Activated CD4-positive, alpha-beta T cell treated with anti-CD3 and anti-CD28 coated beads, Interleukin-2, amount 50 U/mL, for 24 hours (primary cell): ENCODE measurements at places on chromosomes 2 and 18.
A peak's percentile ranks its signal among the peaks of the same experiment; 100 is the strongest.

GRCh38 chr2:205678541-205679142 is 3.7 kb upstream of the NRP2 start:
- no peak for DNase-seq

GRCh38 chr2:80169811-80170594 is 134.5 kb downstream of the LRRTM1 start:
- no peak for DNase-seq

GRCh38 chr2:200533754-200534153 is 7.7 kb downstream of the SGO2 start:
- DNase-seq, result no peak

DNA sequence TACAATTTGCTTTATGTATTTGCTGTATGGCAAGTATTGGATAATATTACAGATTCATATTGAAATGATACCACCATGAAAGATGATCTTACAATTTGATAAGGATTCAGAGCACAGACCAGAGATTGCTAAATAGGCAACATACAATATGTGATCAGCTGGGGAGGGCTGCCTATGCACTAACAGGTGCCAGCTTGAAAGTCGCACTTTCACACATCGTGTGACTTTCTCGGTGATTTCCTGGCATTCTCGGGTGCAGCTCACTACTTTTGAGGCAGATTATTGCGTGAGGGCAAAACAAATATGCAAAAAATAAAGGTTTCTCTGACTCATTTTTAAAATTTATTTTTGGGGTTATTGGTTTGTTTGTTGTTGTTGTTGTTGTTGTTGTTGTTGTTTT is 36.0 kb downstream of the RBMS1 start:
- DNase-seq, result no peak

- no peak for DNase-seq
These were observed 6.2 kb downstream of the EIF2B4 start for GRCh38 chr2:27363933-27364332.

GRCh38 chr2:102420290-102420689 is 2.7 kb upstream of the IL18RAP start:
- no peak for DNase-seq

- DNase-seq, result no peak
These were observed 103.6 kb upstream of the AGAP1 start for GRCh38 chr2:235390108-235390815.

- DNase-seq, result no peak
These were observed 75.3 kb upstream of the CHN1 start for GRCh38 chr2:175080479-175080878.

- DNase-seq, result no peak
These were observed 163.2 kb downstream of the WDPCP start for GRCh38 chr2:63425079-63425416.

GRCh38 chr18:11671156-11671555 is 17.9 kb upstream of the GNAL start:
- no peak for DNase-seq

GRCh38 chr2:46072101-46072820 is 224.9 kb upstream of the EPAS1 start:
- no peak for DNase-seq

DNA sequence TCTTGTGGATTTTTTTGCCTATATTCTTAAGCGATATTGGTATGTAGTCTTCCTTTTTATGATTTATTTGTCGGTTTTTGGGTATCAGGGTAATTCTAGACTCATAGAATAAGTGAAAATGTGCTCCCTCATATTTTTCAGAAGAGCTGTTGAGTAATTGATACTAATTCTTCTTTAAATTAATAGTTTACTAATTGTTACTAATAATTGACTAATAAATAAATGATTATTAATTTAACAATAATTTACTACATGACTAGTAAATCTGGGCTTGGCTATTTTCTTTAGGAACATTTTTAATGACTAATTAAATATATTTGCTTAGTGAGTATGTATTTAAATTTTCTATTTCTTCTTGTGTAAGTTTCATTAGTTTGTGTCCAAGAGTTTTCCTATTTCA is 325.0 kb downstream of the ADCYAP1 start:
- DNase-seq, result no peak

- no peak for DNase-seq
These were observed 21.0 kb downstream of the C18orf63 start for GRCh38 chr18:74336656-74337055.

GRCh38 chr2:138023298-138023697 is 59.0 kb downstream of the HNMT start:
- DNase-seq, result no peak

GRCh38 chr18:45850021-45850420 is 24.5 kb downstream of the SIGLEC15 start:
- no peak for DNase-seq

- no peak for DNase-seq
These were observed 16.5 kb upstream of the VIT start for GRCh38 chr2:36680012-36680411.

DNA sequence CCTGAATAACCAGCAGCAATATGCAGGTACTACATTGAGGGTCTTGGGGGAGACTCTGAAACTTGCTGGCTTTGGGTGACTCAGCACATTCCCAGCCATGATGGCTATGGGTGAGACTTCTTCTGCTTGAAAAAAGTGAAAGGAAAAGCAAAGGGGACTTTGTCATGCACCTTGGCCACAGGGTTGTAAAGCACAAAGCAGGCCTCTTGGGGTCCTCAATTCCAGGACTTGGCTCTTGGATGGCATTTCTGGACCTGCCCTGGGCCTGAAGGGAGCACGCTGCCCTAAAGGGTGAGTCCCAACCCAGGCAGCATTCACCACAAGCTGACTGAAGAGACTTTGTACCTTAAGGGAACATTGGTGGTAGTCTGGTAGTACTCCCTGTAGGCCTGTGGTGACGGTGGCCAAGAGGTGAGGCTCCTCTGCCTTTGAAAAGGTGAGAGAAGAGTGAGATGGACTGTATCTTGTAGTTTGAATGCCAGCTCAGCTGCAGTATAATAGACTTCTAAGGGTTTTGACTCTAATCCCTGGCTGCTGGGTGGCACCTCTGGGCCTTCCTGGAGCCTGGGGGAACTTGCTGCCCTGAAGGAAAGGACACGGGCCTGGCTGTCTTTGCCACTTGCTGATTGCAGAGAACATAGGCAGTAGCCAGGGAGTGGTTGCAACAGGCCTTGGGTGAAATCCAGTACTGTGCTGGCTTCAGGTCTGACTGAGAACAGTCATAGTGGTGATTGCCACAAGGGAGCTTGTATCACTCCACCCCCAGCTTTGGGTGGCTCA is 36.5 kb upstream of the CYTIP start:
- no peak for DNase-seq

- DNase-seq, result no peak
These were observed 58.2 kb downstream of the COPS8 start for GRCh38 chr2:237143676-237144440.

GRCh38 chr2:131039908-131040660 is 53.2 kb downstream of the FAM168B start:
- no peak for DNase-seq

DNA sequence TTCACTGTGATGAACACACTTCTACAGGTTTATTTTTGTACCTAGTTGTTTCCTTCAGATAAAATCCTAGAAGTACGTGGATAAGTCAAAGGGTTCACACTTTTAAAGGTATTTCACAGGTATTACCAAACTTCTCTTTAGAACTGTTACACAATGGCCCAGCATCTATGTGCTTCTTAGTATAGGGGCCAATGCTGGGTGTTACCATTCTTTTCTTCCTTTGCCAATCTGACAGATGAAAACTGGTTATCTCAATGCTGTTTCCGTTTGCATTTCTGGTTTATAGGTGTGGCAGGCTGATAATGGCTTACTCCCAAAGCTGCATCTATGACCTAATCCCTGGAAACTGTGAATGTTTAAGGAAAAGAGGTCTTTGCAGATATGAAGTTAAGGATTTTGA is 2.8 kb upstream of the TCF7L1 start:
- no peak for DNase-seq

- DNase-seq, result no peak
These were observed 30.3 kb downstream of the TUBB6 start for GRCh38 chr18:12338382-12338781.

DNA sequence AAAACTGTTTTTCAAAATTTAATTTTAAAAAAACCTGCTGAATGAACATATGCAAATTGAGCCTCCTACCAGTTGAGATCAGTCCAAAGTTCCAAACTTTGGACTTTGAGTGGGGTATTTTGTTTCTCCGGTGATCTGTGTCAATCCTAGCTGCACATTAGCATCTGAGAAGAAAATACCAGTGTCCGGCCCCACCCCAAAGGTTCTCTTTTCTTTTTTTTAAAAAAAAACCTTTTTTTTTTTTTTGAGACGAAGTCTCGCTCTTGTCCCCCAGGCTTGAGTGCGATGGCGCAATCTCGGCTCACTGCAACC is 91.7 kb downstream of the SEPTIN10 start:
- DNase-seq, result no peak

GRCh38 chr2:24123195-24123921 is at the start of the genes FAM228B and PFN4:
Gene FAM228B (plus strand): TSS chr2:24123469. CDS start chr2:24124362, 893 bp downstream.
Gene PFN4 (minus strand): TSS chr2:24123334. CDS start chr2:24122535, 799 bp downstream.
- peak; percentile 35 for DNase-seq

GRCh38 chr2:84498150-84498799 is 18.0 kb upstream of the DNAH6 start:
- DNase-seq, result no peak

DNA sequence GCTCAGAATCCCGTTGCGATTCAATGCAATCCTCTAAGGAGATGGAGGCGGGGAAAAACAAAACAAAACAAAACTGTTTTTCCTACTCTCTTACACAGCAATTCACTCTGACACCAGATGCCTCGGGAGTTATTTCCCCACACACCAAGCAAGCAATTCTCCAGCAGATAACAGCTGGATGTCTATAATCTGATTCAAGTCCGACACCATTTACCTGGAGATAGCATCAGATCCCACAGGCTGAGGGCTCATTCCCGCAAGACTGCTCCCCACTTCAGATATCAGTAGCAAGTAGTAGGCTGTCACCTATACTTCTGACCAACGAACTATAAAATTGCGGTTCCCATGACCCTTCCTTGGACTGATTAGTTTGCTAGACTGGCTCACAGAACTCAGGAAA is 58.7 kb downstream of the DTNB start:
- DNase-seq, result no peak

DNA sequence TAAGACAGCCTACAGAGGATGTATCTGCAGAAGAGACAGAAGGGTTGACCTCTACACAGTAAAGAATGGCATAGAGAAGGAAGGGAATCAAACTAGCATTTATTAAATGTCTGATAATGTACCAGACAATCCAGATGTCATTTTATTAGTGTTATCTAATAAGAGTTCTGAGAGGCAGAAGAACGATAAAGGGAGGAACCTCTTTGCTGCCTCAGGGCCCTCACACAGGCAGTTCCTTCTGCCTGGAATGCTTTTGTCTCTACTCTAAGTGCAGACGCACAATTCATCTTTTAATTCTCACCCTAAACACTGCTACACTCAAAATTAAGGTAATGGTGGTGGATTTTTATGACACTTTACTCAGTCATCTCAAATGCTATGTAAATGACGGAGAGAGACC is 64.5 kb downstream of the LRPPRC start:
- no peak for DNase-seq

GRCh38 chr2:109692013-109692743 is 78.0 kb downstream of the SOWAHC start:
- no peak for DNase-seq

GRCh38 chr18:62144338-62144737 is 42.5 kb downstream of the PIGN start:
- no peak for DNase-seq

DNA sequence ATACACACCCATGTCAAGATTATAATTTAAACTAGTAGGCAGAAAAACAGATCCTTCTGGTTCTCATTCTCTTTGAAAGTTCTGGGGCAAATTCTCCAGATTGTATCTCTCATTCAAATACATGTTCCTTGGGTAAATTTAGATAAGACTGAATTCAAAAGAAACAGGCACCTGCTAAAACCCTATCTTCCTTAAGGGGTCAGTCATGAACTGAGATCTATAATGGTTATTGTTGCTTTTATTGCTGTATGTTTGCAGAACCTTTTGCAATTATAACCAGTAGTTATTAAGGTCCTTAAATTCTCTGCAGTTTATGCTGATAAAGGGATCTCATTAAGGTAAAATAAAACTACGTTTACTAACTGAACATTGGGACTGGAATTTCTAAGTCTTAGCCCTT is 83.5 kb downstream of the MYO5B start:
- no peak for DNase-seq

GRCh38 chr2:235257590-235257989 is 236.3 kb upstream of the AGAP1 start:
- no peak for DNase-seq

DNA sequence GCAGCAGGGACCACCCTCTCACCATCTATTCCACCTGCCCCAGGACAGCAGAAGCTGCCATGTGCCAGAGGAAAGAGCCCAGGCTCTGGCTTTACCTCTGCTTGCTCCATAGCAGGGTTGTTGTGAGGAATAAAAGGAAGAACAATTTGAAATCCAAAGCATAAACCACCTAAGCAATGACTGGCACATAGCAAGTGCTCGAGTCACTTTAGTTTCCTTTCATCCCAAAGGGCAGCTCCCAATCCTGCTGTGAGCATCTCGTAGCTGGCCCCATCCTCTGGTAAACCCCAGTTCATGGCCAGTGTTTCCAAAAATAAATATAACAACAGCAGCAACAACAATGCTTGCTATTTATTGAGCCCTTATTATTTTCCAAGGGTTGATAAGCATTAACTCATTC is 923.5 kb downstream of the EPHA4 start:
- no peak for DNase-seq

GRCh38 chr2:242011167-242011513 is 141.6 kb downstream of the RTP5 start:
- no peak for DNase-seq

DNA sequence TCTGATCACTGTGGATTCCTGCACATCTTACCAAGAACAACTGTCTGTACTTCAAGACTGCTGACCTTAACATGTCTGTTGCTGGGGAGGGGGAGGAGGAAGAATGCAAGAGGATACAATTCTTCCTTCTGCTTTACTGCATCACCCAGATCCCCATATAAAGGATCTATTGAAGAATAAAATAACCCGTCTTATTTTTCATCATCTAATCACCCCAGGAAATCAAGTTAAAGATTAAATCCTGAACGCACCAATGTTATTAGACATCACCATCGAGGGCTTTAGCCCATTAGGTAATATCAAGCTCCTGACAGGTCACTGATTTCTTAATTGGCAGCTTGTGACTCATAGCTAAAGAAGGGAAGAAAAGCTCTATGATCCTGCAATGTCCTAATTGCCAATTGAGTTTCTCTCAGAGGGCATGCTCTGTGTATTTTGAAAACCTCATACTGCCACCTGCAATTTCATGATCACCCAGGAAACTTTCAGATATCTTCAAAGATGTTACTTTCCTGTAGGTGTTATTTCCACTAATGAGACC is 75.4 kb upstream of the KCNE4 start:
- DNase-seq, result no peak

DNA sequence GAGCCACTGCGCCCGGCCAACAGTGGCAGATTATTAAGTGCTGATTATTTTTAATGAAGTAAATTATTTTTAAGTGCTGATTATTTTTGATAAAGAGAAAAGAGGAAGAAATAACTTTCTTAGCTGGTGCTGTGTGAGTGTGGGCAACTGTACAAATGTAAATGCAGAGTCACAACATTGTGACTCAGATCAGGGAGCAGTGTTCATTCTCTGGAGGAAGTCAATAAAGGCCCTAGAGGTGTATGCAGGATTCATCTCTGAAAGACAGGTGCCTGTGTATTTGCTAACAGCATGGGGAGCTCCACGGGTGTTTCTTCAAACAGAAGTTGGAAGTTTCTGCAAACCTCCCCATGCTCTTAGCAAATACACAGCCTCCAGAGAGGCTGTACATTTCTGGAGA is 6.2 kb downstream of the KRTCAP3 start:
- DNase-seq, result no peak

GRCh38 chr2:85547859-85548607 is 9.1 kb downstream of the MAT2A start:
- no peak for DNase-seq

GRCh38 chr18:63152791-63153190 is 166.8 kb downstream of the BCL2 start:
- DNase-seq, result no peak

GRCh38 chr2:20291846-20292408 is 58.7 kb downstream of the PUM2 start:
- no peak for DNase-seq
